ENCODE measurements at places on chromosomes 6 and 20. TPM values are rescaled to one million over a fixed set of nuclear protein-coding genes. Genes with fewer than 3 reads are reported as not detected.

DNA sequence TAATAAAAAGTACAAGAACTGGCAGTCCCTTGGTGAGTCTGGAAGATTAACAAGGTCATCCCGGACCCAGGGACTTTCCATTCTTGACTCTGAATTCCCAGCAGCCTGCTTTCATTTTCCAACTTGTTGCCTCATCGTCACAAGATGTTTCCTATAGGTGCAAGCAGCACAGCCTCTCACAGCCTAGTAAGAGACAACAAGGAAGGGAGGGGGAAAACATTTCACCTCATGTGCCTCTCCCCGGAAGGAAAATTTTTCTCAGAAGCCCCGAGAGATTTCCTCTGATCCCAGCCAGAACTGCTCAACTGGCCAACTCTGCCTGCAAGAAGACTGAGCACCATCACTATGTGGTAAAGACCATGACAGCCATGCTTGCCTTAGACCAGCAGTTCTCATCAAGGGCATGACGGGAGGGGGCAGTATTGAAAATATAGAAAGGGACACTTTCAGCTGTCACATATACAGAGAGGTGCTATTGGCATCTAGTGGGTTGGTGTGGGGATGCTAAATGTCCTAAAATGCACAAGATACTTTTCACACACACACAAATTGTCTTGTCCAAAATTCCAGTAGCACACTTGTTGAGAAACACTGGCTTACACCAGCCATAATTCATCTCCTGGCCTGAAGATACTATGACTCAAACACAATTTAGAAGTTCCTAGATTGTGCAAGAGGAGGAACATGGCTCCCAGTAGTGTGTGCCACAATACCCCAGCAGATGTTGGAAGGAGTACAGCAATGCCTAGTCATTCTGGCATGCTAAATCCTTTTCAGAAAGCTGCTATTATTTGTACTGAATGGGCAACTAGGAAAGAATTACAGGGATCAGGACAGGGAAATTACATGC, 10.8 kb upstream of the WTAP start:
- DNase-seq, result no peak

DNA sequence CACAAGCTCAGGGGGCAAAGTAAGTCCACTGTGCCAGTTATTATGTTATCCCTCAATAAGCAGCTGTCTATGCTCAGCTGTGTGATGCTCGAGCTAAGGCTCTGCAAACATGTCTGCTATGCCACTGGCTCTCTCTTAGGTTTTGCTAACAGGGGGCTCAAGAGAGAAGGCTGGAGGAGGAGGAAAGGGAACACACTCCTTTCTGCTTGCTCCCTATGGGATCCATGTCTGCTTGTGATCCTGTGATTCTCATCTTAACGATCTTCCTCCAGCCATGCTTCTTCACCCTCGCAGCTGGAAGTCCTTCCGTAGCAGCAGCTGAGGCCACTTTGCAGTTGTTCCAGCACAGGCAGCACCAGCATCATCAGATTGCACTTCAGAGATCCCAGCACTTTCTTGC, 37.0 kb upstream of the IGF2R start:
- no peak for DNase-seq

- no peak for DNase-seq
These were observed 41.4 kb upstream of the MLN start for GRCh38 chr6:33845031-33845745.

DNA sequence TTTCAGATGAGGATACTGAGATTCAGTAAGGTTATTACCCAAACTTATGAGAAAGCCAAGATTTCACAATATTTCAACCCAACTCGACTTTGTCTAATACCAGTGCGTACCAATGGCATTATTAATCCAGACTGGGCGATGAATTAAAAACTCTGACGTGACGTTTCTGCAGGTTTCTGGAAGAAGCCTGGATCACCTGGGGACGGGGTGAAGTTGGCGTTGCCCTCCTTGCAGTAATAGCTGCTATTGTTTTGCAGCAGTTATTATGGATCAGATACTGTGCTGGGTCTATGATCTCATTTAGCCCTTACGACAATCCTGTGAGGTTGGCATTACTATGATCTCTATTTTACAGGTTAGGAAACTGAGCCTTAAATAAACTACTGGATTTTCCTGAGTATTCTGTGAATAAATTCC, 569 bp upstream of the CDC5L start:
- no peak for DNase-seq

DNA sequence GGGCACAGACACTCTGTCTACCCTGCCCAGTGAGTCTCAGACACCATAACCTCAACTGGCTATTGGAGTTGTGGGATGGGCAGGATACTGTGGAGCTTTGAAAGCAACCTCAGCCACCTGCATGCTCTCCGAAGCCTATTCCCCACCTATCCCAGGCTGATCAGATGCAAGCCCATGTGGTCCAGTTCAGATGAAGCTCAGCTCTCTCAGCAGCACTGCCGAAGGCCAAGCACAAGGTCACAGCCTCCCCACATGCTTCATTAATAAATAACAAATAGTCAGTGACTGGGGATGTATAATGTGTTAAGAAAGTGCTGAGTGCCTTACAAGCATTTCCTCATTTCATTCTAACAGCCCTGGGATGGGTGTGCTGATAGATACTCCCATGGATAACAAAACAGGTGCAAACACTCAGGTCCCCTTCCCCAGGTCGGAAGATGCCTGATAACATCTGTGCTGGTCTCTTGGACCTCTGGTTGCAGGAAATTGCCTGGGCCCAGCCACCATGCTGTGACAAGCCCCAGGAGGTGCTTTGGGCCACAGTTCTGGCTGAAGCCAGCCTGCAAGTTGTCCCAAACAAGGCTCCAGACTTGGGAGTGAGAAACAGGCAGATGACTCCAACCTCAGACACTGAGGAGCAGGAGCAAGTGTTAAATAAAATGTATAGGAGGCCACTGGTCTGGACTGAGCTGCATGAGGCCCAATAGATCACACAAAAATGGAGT, 3.7 kb downstream of the ACSS1 start:
- DNase-seq, result no peak

DNA sequence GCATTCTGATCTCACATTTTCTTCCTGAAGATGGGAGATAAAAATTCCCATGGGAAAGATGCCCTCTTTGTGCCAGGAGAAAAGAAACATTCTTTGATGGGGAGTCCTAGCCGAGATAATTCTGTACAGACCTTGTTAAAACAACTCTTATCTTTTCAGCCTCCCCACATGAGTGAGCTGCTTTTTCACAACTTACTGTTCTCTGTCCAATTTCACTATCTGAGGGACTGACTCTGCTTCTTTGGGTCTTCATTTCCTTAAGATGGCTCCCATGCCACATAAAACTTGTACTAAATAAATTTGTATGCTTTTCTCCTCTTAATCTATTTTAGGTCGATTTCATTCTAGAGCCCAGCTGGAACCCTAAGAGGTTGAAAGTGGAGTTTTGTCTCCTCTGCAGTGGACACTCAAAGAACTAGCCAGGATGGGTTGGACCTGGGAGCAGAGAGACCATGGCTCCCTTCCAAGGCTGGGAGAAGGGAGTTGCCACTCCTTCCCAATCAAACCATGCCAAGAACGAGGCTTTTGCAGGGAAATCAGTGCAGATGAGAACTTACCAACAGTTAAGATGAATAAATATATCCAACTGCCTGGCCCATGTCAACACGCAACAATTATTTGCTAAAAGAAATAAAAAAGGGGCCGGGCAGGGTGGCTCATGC, 285.8 kb upstream of the SULF2 start:
- DNase-seq, result no peak

GRCh38 chr6:44430326-44430725, 42.8 kb downstream of the CDC5L start:
- DNase-seq, result no peak

DNA sequence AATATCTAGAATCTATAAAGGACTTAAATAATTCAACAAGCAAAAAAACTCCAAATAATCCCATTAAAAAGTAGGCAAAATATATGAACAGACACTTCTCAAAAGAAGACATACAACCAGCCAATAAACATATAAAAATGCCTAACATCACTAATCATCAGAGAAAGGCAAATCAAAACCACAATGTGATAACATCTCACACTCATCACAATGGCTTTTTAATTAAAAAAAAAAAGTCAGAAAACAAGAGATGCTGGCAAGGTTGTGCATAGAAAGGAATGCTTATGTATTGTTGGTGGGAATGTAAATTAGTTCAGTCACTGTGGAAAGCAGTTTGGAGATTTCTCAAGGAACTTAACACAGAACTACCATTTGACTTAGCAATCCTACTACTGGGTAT, 979.6 kb upstream of the MAP3K7 start:
- DNase-seq, result no peak

DNA sequence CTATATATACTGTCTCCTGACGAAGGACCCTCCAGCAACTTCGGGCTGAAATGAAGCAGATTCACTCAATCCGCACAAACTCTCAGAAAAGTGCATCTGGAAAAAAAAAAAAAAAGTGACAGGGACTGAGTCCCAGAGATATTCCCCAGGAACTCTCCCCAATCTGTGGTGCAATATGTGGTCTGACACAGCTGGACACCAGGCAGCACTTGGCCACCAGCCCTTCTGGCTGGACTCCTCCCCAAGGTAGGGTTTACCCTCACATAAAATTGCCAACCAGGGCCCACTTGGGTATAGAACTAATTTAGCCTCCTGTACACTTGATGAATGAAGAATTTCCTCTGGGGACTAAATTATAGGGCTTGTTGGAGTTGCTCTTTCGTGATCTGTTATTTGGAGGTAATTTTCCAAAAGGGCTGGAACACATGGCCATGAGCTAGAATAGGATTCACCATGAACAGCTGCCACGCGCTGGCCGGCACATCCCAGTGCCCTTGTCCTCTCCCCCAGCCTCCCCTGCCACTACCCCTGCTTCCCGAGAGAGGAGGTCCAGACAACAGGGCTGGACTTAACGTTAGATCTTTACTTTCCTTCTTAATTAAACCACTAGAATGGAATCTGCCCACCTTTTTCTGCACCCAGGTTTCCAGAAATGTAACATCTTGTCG, 379.2 kb downstream of the BMP2 start:
- DNase-seq, result no peak

GRCh38 chr6:164011321-164011720, 596.8 kb downstream of the QKI start:
- DNase-seq, result no peak

GRCh38 chr6:128204616-128205015, 303.8 kb upstream of the THEMIS start:
- DNase-seq, result no peak

DNA sequence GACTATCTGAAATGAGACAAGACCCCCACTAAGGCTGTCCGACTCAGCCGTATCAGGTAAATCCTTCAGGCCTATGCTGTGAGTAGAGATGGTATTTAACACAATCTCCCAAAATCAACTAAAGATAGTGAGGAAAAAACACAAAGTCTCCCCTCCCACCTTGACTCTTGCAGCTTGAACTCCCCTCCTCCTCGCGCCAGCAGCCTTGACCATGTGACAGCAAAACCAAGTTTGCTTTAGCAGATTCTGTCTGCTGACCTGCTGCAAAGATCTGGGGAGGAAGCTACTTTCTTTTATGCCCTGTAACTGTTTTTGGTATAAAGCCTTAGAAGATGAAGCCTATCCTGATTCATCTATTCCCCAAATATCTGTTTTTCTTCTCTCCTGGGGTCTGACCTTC, 509.5 kb downstream of the CDH26 start:
- DNase-seq, result no peak

DNA sequence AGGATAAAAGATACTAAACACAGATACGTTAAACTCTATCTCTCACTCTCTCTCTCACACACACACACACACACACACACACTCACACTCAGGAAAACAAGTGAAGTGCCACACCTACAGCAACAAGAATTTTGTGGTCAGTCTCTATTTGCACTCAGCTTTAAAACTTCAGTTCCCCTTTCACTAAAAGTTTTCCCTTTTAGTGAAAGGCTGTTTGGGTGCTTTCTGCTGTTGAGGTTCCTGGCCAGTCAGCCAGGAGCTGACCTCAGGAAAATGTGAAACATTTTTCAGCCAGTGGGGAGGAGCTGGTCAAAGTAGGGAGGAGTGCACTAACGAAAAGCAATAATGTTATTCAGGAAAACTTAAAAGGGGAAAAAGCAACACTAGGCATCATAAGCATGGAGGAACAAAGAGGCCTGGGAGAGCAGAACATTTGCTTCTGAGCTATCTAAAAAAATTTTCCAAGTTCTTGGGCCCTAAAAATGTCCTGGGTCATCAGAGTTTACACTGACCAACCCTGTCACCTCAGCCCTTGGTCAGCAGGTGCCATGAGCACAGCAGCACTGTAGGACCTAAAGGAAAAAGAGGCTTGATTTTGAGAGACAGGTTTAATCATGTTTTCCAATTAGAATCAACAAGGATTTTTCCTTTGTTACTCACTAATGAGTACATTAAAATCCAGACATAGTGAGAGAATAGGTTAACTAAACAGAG, 30.7 kb upstream of the NT5E start:
- no peak for DNase-seq

DNA sequence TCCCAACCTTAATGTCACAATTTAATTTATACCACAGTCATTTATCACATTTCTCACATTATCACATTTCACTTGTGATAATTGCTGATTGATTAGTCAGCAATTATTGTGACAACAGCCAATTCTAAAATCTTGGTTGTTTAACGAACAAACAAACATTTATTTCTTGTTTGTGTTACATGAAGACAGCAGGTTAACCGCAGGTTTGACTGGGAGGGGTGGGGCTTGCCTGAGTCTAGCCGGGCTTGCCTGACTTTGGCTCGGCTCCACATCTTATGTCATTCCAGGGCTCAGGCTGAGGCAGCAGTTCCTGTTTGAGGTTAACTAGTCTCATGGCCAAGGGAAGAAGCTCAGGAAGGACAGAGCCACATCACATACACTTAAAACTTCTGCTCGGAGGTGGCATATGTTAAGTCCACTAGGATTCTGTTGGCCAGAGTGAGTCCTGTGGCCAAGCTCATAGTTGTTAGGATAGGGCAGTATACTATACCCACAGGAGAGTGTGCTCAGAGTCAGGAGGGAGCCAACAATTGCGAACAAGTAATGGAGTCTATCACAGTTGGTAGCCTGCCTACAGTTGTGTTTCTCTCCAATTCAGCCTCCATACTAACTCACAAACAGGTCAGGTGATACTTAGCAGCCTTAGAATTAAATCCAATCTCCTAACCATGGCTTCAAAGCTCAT, 90.0 kb upstream of the IFNGR1 start:
- no peak for DNase-seq

GRCh38 chr20:11676630-11677287, 240.9 kb upstream of the BTBD3 start:
- no peak for DNase-seq

DNA sequence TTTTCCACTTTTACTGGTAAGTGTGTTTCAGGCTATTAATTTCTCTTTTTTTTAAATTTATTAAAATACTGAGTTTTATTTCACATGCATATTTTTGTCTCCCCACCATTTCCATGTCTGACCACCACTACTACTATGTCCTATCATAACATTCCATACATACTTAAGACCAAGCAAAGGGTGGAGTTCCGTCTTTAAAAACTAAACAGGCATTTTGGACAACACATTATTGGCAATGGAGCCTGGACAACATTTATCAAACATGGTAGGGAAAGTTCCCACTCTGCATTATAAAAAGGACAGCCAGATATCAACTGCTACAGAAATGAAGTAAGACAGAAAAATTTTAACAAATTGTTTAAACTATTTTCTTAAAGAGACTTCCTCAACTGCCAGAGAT, 91.9 kb downstream of the LMBRD1 start:
- DNase-seq, result no peak

MAP7 gene
- 0.41 TPM for polyA plus RNA-seq

C4A gene
- not detected for polyA plus RNA-seq

CALHM4 gene
- not detected for polyA plus RNA-seq

SDC4 gene
- polyA plus RNA-seq, result not detected

GLP1R gene
- not detected for polyA plus RNA-seq

CNR1 gene
- not detected for polyA plus RNA-seq

LY6G6D gene
- not detected for polyA plus RNA-seq

RREB1 gene
- 0.17 TPM for polyA plus RNA-seq

All from immature natural killer cell (primary cell).